ENCODE measurements at places on chromosomes 2 and 18.
A peak's percentile ranks its signal among the peaks of the same experiment; 100 is the strongest.

DNA sequence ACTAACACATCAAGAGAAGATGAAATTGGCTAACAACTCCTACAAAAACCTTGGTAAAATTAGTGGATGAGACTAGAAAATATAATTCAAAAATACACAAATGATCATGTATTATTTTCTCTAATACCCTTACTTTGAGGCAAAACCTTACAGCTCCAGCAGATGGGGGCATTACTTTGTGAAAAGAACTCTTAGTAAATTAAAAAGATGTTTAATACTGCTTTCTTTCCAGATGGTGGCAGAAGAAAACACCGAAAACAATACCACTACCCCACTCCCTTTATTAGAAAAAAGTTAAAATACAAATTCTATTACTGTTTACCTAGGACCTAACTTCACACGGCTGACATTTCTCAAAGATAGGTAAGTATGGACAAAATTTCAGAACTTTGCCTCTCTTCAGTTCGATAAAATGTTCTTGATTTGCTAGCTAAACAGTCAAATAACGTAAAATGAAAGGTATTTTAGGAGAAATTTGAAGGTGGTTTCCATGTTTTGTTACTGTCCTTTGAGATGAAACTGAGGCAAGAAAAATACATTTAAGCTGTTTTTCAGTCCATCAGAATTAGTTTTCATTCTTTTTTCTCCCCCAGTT, 30.6 kb downstream of the ORC4 start:
- DNase-seq: no peak

- DNase-seq: no peak
These were observed 151.3 kb downstream of the UBR3 start for GRCh38 chr2:169978402-169979017.

GRCh38 chr2:7071916-7072556, 154.8 kb downstream of the RNF144A start:
- no peak for DNase-seq

- DNase-seq: no peak
These were observed 2.5 kb upstream of the ATG16L1 start for GRCh38 chr2:233248999-233249398.

GRCh38 chr18:79405781-79406575, 10.2 kb downstream of the NFATC1 start:
- peak; percentile 46 for DNase-seq

Data from DND-41 (cell line).